ENCODE measurements at places on chromosomes 5 and 9.
A peak's percentile ranks its signal among the peaks of the same experiment; 100 is the strongest.

DNA sequence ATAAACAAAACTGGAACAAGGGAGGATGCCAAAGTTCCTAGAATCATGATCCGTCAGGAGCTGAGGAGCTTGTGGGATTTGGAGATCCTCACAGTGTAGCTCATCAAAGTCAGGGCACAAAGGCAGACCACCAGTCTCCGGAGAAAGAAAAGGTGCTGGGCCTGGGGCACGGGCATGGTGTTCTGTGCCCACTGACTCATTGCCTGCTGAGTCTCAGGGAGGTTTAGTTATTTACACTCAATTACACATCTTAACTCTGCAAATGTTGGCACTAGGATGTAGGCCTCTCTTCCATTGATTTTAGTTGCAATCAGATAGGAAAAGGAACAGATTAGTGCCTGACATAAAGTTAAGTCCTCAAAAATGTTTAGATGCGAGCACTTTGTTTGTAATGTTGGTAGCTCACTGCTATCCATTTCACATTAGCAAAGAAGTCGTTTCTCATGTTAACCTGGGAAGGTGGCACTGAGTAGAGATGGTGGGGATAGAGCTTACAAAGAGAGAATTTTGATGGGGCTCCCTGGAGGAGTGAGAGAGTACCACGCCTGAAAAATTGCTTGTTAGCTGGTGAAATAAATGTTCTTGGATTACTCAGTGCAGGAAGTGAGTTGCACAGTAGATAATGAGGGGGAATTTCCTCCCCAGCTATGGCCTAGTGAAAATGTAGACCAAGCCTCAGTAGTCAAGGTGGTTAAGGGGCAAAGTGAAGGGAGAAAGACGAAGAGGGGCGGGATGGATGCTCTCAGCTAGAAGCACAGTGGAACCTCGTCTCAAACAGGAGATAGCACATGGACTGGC lies 109.5 kb upstream of the CD180 start:
- DNase-seq = no peak

GRCh38 chr5:16854351-16854750 lies 81.7 kb downstream of the MYO10 start:
- DNase-seq = no peak

DNA sequence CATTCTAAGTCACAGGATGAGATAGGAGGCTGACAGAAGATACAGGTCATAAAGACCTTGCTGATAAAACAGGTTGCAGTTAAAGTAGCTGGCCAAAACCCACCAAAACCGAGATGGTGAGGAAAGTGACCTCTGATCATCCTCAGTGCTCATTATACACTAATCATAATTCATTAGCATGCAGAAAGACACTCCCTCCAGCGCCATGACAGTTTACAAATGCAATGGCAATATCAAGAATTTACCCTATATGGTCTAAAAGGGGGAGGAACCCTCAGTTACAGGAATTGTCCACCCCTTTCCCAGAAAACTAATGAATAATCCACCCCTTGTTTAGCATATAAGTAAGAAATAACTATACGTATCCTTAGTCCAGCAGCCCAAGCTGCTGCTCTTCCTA lies 63.2 kb upstream of the IQGAP2 start:
- no peak for DNase-seq

DNA sequence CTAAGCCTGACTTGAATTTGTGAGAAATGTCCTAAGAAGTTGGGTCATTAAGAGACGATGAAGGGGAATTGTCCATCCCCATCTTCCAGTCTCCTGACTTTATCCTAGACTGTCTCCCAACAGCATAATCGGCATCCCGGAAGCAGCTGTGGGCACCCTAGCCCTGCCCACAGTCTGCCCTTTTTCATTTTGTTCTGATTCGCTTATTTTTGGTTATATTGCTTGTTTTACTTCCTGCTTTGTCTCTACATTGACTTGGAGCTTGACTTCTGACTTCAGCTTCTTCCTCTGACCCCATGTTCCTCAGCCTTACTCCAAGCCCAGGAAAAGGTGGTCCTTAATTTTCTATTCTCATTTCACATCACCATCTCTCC lies 41.8 kb downstream of the UGCG start:
- DNase-seq = no peak

- DNase-seq = no peak
Measured at GRCh38 chr5:117733051-117733450, 1158.4 kb upstream of the SEMA6A start.

DNA sequence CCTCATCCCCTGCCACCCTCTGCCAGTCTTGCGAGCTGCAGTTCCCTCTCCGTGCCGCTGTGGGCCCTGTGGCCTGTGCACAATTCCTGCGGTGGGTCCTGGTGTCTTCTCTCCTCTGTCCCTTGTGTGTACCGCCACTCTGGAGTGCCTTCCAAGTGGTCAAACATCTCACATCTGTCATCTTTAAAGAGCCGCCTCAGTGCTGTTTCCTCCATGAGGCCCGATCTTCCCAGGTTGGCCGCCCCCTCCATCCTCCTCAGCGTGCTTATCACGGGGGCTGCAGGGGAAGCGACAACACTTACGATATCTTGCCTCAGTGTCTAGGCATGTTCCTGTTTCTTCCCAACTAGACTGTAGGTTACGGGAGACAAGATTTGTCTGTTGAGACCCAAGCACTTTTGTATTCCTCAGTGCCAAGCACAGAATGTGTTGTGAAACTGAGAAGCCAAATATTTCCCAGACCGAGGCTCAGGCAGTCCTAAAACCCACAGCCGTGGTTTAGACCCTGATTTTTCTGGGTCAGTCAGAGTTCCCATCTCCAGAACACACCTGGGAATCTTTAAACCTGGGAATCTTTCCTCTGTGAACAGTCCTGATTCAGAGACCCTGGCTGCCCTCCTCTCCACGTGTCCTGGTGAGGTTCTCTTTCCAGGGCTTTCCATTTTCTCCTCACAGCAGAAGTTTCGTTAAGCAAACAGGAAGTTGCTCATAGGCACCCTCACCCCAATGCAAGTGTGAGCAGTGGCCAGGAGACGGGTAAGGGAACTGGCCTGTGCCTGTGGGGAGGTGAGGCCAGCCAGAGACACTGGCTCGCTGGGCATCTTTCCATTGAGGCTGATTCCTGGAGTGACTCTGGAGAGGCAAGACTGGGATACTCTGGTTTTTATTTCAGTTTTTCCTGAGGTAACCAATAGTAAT lies 28.8 kb downstream of the SLC46A2 start:
- no peak for DNase-seq

- DNase-seq = no peak
Measured at GRCh38 chr9:1219284-1219683, 169.1 kb downstream of the DMRT2 start.

DNA sequence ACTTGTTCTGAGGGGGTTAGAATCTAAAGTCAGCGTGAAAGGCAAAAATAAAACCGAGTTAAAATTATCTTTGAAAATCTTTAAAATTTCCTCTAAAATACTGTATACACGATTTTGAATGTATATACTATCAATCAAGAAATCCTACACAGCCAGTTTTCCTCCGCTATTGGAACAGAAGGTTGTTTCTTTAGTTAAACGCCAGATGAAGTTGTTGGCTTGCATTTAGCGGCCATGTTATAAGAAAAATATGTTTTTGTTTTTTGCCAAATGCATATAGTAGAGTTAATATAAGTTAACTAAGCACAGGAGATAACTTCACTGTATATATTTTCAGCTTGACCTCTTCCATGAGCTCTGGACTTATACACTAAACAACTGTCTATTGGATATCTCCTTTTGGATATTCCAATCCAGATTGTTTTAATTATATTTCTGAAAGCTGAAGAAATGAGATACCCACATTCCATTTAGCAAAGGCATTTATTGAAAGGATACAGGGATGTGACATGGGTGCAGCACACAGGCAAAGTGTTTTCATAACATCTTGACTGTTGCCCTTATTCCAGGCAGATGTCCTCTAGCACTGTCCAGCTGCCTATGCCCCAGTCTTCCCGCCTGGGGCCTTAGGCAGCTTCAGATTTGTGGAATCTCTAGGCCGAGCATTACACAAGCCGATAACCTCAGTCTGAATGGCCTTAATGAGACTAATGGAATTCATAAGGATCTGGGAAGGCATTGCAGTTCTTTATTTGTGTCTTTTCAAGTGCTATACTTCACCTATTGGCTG lies 10.0 kb upstream of the ATG10 start:
- DNase-seq = no peak

- no peak for DNase-seq
Measured at GRCh38 chr5:173869316-173869715, 18.8 kb upstream of the CPEB4 start.

GRCh38 chr9:136799079-136799853 lies 3.1 kb downstream of the CCDC183 start:
- peak; percentile 30 for DNase-seq

GRCh38 chr5:150659360-150660107 lies 1.5 kb upstream of the MYOZ3 start:
- DNase-seq = no peak

GRCh38 chr5:55372130-55372925 lies 64.5 kb downstream of the MTREX start:
- no peak for DNase-seq

DNA sequence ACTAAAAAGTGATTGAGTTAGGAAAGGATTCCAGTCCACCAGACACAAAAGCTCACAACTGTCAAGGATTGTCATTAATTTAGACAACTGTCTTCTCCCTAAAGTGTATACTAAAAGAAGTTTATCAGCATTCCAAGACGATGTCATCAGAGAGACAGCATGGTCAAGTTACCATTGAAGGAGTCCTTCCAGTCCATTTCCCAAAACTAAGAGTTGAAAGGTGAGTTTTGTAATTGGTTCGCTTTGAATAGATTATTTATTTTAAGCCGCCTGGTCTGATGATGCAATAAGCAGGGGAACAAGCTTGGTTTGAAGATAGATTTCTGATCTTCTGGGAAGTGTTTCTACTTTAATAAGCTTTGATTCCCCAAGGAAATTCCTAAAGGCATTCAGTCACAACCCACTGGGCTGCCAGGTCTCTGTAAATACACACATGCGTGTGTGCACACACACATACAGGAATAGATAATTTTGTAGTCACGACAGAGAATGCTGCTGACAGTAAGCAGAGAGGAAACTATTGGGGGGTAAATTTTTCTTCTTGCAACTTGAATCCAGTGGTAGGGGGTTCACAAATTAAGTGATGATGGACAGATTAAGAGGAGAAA lies 234.8 kb downstream of the PIK3R1 start:
- no peak for DNase-seq

DNA sequence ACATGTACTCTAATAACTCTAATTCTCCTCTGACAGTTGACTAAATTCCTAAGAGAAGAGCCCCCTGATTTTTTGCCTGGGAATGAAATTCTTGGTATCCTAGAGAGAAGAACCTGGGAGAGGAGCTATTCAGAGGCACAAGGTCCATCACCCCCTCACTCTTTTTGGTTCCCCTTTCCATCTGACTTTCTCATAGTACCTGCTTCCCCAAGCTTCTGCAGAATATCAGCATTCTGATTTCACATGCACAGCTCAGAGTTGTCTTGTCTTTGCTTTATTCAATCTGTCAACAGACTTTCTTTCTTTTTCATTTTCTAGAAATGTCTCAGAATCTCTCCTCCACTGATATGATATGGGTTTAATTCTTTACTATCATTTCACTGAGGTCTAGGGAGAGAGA lies 141.5 kb upstream of the FBXL17 start:
- DNase-seq = no peak

- no peak for DNase-seq
Measured at GRCh38 chr5:142097681-142098080, 10.9 kb upstream of the NDFIP1 start.

- no peak for DNase-seq
Measured at GRCh38 chr5:39200081-39200480, 19.3 kb downstream of the FYB1 start.

DNA sequence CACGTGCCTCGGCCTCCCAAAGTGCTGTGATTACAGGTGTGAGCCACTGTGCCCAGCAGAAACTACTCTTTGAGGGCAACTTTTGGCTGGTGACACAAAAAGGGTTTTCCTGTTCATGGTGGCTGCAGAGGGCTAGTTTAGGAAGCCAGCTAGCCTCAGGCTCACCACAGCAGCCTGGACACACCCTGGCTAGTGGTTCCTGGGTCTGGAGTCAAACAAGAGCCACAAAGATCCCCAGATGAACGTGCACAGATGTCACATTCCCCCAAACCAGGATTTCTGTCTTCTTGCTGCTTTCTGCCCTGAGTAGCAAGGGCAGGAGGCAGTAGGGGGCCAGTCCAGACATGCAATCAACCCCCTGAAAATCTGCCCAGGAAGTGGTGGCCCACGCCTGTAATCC lies 6.8 kb downstream of the HBEGF start:
- DNase-seq = no peak

GRCh38 chr5:16540421-16540820 lies 74.8 kb upstream of the ZNF622 start:
- DNase-seq = no peak

- peak; percentile 61 for DNase-seq
Measured at GRCh38 chr5:1103505-1104326, 8.1 kb downstream of the SLC12A7 start.

GRCh38 chr5:31738199-31738598 lies 99.3 kb downstream of the PDZD2 start:
- no peak for DNase-seq

DNA sequence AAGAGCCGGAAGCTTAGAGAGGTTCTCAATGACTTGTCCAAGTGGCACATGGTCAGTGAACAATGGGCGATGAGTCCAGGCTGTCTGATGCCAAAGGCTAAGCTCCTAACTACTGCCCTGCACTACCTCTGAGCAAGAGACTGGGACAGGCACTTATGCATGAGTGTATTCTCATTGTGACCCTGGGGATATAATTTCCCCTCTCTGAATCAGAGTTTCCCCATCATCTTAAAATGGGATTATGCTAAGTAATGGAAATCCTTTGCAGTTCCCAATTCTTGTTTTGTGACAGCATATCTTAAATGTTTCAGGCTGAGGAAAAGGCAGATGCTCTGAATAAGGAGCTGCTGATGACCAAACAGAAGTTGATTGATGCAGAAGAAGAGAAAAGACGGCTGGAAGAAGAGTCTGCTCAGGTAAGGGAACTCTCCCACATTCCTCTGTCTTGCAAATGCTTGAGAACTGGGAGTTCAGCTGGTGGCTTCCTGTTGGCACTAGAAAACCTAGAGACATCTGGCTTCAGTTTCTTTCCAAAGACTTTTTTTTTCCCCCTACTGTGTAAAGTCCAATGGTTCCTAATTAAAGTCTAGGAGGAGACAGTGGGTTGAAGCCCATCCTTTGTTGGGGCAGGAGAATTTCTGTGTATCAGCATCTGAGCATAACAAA lies 64.1 kb downstream of the GPR21 start:
- DNase-seq = no peak

DNA sequence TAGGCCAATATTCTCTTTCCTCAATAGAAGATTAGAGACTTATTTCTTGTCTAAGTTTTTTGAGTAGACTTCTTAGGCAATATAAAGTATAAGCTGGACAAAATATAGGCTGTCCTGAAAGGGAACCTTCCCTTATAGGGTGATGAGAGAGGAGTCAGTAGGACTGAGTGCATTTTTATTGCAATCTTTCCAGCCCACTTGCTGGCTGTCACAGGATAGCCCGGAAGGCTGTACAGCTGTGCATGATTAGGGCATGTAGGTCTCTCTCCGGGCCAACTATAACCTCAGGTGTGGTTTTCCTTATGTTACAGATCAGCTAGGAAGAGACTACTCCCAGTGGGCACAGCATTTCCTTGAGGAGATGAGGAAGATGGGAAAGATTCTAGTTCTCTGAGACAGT lies 159.8 kb upstream of the MEF2C start:
- DNase-seq = no peak

- no peak for DNase-seq
Measured at GRCh38 chr9:124983698-124984097, 42.8 kb upstream of the GOLGA1 start.
